ENCODE measurements at places on chromosomes 12 and 14.

GRCh38 chr14:84202486-84202885, 1327.5 kb upstream of the FLRT2 start:
- DNase-seq: no peak

GRCh38 chr12:124620606-124621295, 53.3 kb upstream of the NCOR2 start:
- no peak for DNase-seq

- no peak for DNase-seq
These were observed 18.5 kb downstream of the TESC start for GRCh38 chr12:117080661-117081144.

DNA sequence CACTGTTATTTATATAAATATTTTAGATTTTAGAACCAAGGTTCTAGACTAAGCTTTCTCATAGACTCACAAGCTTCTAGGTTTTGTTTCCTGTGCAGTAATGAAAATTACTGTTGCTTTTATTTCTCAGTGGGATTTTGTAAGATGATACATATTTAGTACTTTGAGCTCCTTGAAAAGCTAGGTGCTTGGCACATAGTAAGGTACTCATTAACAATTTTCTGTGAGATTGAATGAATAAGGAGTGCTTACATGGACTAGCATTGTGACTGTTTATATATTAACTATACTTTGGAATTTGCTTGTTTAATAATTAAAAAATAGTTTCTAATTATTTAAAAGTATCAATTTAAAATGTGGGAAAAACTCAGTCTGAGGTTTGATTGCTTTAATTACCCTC, 85.7 kb downstream of the MIA2 start:
- DNase-seq: no peak

GRCh38 chr14:35193161-35193560, 70.8 kb downstream of the PRORP start:
- no peak for DNase-seq

DNA sequence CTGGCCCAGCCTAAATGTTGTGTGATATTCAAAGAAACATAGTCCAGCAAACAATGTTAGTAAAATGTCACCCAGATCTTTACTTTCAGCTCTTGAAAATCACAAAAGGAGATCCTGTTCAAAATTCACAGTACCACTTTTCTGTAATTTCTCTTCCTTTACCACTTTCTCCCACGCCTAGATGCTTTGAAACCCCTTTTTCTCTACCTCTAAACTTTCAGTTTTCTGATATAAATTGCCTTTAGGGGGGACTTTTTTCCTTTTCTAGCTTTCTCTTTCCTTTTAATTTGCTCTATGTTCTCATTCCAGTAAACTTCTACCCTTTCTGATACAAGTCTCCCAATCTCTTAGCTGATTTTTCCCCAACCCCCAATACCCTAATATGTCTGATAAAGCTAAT, 101.8 kb downstream of the LMO3 start:
- no peak for DNase-seq

DNA sequence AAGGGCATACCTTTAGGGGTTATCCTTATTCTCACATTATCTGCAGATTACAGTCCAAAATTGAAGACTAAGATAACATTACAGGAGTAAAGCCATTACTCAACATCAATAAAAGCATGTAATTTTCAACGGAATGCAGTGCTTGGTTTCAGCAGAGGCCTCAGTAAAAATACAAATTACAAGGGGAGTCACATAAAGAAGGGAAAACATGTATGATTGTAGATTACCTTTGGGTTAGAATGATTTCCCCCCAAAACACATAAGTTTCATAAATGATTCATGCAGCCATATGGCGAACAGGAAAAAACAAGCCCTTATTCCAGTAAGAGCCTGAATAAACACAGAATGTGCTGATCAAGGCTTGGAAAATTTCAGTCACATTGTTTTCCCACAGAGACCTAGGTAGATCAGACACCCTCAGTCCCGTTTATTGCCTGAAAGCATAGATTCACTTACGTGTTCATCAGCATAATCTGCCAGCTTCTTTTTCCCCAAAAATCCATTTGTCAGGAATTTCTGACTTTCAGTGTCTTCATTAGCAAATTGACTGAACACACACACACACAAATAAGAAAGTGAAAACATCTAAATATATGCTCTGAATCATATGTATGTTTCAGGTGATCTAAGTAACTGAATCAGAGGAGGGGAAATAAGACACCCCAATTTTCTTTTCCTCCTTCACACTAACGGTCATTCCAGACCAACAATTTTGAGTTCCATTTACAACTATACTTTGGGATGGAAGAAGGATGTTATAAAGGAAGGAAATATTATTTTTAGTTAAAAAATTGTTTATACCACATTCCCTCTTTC, 37.5 kb downstream of the SLC38A4 start:
- no peak for DNase-seq

- DNase-seq: no peak
These were observed 28.5 kb downstream of the CD9 start for GRCh38 chr12:6228535-6229223.

DNA sequence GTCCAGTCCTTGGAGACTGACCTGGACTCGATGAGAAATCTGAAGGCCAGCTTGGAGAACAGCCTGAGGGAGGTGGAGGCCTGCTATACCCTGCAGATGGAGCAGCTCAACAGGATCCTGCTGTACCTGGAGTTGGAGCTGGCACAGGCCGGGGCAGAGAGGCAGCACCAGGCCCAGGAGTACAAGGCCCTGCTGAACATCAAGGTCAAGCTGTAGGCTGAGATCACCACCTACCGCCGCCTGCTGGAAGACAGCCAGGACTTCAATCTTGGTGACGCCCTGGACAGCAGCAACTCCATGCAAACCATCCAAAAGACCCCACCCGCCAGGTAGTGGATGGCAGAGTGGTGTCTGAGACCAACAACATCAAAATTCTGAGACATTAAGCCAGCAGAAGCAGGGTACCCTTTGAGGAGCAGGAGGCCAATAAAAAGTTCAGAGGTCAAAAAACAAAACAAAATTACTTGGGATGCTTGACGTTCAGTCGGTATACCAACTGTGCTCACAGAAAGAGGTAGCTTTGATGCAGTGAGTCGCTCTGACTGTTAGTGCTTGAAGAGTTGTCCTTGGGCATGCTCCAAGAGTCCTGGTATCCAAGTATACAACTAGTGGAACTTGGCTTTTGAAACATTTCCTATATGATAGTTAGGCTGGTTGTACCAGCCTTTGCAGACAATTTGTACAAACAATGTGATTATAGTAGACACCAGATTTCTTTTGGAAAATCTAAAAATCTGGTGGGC, 4.8 kb downstream of the MED6 start:
- DNase-seq: no peak

DNA sequence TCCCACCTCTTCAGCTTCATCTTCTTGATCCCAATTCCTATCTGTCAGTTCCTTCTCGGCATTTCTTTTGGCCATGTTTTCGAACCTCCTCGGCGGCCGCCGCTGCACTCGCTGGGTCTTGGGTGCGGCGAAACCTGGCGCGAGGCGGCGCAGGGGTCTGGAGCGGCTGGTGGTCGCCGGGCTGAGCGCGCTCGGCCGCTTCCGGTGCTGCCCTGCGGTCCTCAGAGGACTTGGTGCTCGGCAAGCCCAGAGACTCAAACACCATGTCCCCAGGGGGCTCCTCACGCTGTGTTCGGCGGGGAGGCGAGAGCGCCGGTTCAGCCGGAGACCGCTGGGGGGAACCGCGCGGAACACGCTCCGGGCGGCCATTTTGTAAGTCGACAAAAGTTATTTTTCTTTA, 51.8 kb downstream of the PPP1R36 start:
- DNase-seq: no peak

- no peak for DNase-seq
These were observed 11.2 kb downstream of the FAR2 start for GRCh38 chr12:29160230-29160629.

DNA sequence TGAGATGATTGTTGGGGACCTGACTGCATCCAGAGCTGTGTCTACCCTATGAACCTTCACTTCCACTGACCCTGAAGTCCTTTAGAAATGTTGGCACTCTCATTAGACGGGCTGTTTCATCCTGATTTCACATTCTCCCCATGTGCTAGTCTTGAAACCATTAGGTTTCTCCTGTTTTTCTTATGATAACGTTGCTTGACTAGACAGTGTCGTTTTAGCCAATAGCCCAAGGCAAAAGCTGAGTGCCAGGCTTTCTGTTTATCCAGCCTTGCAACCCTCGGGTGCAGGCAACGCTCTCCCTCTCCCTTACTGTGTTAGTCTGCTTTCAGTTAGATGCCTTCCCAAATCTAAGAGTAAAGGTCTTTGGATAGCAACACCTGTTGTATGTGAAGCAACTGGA, 30.1 kb downstream of the DACT1 start:
- DNase-seq: no peak

DNA sequence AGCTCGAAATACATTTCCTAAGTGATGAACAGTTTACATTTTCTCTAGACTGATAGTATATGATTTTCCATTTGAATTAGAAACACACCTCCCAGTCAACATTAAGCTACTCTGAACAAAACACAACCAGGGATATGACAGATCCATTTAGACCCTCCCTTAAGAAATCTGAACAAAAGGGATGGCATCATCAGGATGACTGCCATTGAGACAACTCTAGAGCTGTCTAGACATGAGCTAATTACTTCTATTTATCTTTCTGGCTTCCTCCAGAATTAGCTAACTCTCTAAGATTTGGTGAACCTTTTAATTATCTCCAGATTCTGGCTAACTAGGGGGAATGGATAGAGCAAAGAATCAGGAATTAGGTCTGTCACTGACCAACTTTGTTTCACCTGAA, 92.9 kb upstream of the IGF1 start:
- no peak for DNase-seq

GRCh38 chr12:65667932-65668331, 156.4 kb upstream of the HMGA2 start:
- no peak for DNase-seq

DNA sequence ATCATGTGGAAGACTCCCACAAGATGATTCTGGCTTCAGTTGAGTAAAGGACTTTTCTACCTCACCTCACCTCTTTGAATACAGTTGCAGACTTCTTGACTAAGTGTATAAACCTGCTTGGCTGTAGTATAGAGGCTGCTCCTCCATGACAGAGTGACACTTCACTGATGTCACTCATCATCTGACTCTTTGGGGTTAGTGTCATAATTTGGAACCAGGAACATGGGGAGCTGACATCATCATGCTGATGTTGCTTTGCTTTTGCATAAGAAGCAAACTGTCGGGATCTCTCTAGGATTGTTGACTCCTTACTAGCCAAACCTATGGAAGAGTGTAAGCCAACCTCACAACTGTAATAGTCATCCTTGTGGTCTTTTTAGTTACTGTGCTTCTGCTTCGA, 75.2 kb upstream of the PDZRN4 start:
- DNase-seq: no peak

DNA sequence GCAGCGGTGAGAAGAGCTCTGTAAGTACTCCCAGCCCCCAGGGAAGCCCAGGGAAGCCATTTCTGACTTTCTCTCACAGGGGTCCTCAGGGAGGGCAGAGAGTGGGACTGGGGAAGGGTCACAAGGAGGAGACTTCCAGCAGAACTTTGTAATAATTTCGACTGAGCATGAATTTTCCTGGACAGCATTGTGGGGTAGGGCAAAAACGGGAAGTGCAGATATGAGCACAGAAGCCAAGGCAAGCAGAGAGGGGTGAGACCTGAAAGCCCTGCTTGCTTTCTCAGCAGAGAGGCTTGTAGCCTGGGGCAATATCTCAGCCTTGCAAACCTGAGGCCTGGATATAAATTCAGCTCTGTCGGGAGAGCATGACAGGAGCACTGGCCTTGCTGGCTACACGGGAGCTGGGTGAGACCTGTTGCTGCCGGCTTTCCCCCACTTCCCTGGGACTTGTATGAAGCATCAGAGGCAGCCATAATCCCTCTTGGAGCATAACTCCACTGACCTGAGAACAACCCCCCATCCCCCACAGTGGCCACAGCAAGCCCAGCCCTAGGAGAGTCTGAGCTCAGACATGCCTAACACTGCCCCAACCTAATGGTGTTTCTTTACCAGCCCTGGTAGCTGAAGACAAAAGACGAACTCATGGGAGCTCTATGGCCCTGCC, 9.8 kb upstream of the IQSEC3 start:
- no peak for DNase-seq

DNA sequence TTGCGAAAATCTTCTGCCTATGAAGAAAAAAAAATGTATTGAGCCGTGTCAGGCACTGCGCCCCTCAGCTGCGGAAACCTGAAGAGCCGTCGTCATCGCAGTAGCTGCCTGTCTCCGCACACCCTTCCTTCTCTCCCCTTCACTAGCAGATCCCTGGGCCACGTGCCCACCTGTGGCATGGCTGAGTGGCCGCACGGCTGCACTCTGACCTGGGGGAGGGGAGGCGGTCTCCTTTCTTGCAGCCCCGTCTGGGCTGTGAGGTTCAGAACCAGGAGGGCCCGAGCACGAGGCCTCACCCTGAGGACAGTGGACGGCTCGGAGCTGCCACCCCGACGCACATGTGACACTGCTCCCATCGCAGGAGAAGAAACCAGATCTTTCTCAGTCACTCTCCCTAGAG, 24.9 kb downstream of the PGAM5 start:
- DNase-seq: no peak

- no peak for DNase-seq
These were observed 687 bp downstream of the RAB35 start for GRCh38 chr12:120115692-120116440.

GRCh38 chr12:124508381-124509079, 58.9 kb downstream of the NCOR2 start:
- DNase-seq: no peak

DNA sequence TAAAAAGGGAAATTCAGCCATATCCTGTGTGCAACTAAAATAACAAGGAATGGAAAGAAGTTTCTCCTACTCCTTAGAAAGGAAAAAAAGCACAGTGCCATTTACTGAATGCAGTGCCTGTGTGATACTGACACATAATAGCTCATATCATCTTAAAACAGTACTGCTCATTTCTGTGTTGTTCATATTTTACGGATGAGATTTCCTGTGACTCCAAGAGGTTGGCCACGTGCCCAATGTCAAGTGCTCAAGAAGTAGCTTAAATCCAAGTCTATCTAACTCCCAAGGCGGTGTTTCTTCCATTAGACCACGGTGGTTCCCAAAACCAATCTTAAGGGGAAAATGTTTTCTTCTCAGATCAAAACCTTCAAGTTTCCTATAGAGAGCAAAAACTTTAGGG, 20.0 kb downstream of the MAP3K9 start:
- no peak for DNase-seq

DNA sequence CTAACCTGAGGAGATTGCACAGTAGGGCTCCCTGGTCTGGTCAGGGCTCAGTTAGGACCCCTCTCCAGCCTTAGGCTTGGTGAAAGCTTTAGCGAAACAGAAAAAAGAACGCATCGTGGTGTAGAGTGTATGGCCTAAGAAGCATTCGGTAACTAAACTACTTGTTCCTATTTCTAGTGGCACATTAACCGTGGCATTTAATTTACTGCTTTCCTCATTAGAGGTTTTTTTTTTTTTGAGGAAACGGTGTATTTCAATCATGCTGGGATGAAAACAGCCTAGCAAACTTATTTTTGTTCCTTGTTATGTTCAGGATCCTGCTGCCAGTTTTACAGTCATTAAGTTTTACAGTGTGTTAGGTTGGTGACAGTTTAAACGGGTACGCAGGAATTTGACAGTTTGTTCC, 518 bp upstream of the OSBPL8 start:
- DNase-seq: no peak

DNA sequence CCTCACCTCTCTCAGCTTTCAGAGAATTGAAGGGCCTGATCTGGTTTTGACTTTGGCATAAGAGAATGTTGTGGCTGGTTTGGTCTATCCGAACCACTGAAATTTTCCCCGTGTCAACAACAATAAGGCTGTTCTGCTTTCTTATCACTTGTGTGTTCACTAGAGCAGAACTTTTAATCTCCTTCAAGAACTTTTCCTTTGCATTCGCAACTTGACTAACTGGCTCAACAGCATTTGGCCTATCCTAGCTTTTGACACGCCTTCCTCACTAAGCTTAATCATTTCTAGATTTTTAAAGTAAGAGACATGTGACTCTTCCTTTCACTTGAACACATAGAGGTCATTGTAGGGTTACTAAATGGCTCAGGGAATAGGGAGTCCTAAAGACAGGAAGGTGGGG, 25.9 kb upstream of the EDDM3A start:
- DNase-seq: no peak
